DMS79 (cell line): ENCODE measurements at places on chromosomes 5 and 9.

DNA sequence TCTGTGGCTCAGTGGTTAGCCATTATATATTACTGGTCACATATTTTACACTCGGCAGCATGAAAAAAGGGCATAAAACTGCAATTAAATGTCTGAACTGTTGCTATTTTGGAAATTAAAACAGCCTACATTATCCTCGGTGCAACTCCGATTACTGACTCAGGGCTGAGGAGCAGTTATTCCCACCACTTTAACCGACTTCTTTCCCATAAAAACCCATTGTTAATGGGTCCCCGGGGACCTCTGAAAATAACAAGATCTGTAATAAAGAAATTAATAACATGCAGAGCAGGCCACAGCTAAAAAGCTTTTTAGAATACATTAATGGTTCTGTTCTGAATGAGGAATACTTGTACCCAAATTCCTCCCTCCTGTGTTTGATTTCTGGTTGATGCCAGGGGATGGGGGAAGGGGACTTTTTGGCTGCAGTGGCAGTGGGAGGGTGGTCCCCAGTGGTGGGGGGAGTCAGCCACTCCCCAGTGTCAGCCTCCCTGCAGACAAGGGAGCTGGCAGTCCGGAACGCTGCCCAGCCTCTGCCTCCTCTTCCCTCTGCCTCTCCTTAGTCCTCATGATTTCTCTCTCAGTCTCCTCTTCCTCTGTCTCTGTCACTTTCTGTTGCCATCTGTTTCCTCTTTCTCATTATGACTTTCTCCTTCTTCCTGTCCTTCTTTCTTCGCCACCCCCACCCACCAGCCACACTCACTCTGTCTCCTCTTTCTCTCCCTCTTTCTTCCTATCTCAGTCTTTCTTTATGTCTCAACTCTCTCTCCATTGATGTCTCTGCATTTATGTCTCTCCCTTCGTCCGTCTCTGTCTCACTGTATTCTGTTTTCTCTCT, 59.0 kb upstream of the ZBTB43 start:
- DNase-seq, result no peak

DNA sequence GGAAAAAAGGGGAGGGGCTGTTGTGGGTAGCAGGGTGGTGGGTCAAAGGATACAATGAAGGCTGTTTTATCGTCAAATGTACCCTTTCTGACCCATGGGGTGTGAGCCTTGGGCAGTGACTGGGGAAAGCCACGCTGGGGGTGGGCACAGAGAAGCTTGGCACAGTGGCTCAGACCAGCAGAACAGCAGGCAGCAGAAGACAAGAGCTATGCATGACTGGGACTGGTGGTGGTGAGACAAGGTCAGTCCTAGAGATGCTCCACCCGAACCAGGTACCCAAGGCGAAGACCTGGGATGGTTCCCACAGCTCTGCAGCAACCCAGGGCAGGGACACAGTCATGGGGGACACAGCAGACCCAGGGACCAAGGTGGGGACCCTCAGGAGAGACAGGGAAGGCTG, 38.3 kb downstream of the BICD2 start:
- no peak for DNase-seq

GRCh38 chr9:4160249-4160648, 139.6 kb downstream of the GLIS3 start:
- DNase-seq, result no peak

- DNase-seq, result no peak
These were observed 371.4 kb upstream of the CDH18 start for GRCh38 chr5:20359377-20359776.

- DNase-seq, result peak; percentile 6
These were observed 198.7 kb upstream of the MPDZ start for GRCh38 chr9:13478160-13478559.

GRCh38 chr5:136042665-136043121, 13.9 kb downstream of the TGFBI start:
- no peak for DNase-seq

GRCh38 chr5:112977440-112977861, 853 bp downstream of the DCP2 start:
- DNase-seq, result no peak

DNA sequence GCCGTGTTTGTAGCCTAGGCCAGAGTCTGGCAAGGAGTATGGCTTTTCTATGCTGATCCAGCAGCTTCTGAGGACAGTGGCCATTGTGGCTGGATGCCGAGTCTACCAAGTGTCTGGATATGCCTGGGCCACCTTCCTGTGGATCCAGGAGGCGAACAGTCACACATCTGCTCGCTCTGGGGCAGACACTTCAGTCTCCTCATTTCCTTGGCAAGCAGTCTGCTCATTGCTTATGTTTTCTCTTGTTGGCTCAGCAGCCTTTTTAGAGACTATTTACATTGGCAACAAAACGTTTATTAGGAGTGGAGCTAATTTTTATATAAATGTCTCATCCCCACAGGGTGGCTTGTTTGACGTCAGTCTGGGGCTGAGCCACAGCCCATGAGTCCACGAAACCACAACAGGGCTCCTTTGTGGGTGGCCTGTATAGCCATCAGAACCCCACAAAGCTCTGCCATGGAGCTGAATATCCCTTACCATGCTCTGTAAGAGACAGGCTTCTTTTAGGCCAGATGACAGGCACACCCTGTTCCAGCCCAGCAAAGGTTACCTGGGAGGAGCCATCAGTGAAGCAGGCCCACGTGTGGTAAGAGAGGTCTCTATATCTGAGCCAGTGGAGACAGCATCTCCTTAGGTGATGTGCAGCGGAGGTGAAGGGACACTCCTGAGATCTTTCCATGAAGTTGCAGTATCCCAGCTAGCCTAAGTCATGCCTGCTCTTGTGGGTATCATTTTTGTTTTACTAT, 221.7 kb downstream of the DIRAS2 start:
- peak; percentile 62 for DNase-seq

- no peak for DNase-seq
These were observed 2.6 kb downstream of the AMACR start for GRCh38 chr5:34005211-34005610.
